Activated CD8-positive, alpha-beta T cell treated with anti-CD3 and anti-CD28 coated beads for 36 hours (primary cell): ENCODE measurements at places on chromosomes 12 and 14. TPM values are rescaled to one million over a fixed set of nuclear protein-coding genes. Genes with fewer than 3 reads are reported as not detected.

Gene GRIP1
- total RNA-seq: 0.61 TPM

Gene SDR9C7
- not detected for total RNA-seq

Gene ACTN1
- total RNA-seq: 214 TPM

Gene NYNRIN
- 0.27 TPM for total RNA-seq

Gene BHLHE41
- total RNA-seq: not detected

Gene IL31
- not detected for total RNA-seq
